ENCODE measurements at places on chromosomes 6 and 20.

GRCh38 chr6:43687437-43688347, at the start of gene MRPS18A:
MRPS18A (minus strand) TSS chr6:43687791; CDS start chr6:43687779, 12 bp downstream.
- peak; percentile 29 for DNase-seq

DNA sequence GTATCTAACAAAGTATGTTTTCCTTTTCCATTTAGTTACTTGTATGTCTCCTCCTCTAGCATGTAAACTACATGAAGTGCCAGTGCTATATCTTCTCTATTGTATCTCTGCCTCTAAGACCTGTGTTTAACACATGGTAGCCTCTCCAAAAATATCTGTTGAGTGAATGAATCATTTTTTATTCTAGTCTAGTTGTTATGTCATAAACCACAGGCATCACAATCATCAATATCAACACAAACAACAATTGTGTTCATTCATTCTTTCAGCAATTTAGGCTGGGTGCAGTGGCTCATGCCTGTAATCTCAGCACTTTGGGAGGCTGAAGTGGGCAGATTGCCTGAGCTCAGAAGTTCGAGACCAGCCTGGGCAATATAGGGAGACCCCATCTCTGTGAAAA, 111.6 kb upstream of the EYA4 start:
- DNase-seq = no peak

DNA sequence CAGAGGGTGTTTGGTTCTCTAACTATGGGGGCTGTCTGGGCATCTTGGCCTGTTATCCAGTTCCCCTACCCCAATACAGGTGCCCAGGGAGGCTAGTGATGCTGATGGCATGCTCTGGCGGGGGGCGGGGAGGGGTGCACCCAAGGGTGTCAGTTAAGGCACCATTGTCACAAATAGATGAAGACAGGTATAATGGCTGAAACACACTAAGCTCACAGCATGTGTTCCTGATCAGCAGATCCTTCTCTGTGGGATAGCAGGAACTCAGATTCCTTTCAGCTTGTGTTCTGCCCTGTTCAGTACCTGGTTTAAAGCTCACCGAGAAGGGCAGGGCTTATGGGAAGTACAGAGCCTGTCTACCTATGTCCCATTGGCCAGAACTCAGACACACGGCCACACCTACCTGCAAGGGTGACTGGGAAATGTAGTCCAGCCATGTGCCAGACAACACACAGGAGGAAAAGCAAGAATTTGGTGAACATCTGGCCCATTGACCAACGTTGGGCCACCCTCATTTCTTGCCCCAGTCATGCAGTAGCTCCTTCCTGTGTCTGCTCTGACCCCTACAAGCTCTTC, 3.4 kb upstream of the RSPO4 start:
- no peak for DNase-seq

GRCh38 chr20:52859156-52859876, 112.8 kb upstream of the TSHZ2 start:
- no peak for DNase-seq

- peak; percentile 12 for DNase-seq
Measured at GRCh38 chr6:36028088-36028876, 674 bp downstream of the MAPK14 start.

GRCh38 chr20:3237958-3238615, 903 bp downstream of the SLC4A11 start:
- DNase-seq = no peak

GRCh38 chr20:51888291-51888690, 86.0 kb upstream of the SALL4 start:
- DNase-seq = no peak

DNA sequence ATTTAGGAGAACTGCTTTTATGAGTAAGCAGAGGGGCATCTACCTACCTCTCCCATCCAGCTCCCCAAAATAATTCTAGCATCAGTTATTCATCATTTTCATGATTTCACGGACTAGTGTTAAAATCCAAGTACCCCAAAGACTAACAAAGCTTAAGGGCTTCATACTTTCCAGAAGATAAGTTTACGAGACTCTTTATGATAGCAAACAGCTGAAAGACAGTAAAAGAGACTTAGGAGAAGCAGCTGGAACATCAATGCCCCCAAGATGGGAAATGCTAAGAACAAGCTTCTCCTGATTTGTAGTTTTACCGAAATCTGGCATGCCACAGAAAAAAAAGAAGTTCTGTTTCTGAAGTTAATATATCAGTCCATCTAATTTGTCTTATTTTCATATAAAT, 70.0 kb downstream of the COL12A1 start:
- no peak for DNase-seq

GRCh38 chr6:132392792-132393191, 8.5 kb downstream of the MOXD1 start:
- DNase-seq = no peak

DNA sequence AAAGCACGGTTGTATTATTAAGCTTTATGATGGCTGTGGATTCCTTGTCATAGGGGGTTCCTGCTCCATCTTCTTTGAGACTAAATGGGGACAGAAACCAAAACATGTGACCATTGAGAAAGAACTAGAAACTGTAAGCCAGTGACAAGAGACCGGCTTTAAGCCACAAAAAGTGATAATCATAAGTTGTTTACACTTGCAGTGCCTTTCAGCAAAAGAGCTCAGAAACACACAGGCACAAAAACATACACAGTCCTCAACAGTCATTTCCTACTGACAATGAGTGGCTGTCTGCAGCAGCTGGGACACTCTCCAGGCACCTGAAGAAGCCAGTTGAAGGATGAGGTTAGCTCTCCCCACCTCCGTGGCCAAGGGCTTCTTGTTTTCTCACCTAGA, 20.0 kb upstream of the UBE2J1 start:
- DNase-seq = no peak

- no peak for DNase-seq
Measured at GRCh38 chr6:158850807-158851115, 31.6 kb upstream of the EZR start.

DNA sequence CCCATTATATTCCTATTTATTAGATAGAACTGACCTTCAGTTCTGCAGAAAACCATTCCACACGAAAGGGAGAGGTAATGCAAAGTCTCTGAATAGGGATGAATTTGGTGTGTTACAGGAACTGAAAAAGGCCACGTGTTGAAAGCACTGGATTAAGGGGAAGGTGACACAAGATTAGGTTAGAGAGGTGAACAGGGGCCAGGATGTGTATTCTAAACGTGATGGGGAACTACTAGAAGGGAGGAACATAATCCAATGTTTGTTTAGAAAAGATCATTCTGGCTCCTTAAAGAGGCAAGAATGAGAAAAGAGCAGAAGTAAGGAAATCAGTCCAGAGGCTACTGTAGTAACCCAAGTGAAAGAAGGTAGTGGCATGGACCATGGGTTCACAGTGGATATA, 6.3 kb upstream of the ZKSCAN8 start:
- no peak for DNase-seq

DNA sequence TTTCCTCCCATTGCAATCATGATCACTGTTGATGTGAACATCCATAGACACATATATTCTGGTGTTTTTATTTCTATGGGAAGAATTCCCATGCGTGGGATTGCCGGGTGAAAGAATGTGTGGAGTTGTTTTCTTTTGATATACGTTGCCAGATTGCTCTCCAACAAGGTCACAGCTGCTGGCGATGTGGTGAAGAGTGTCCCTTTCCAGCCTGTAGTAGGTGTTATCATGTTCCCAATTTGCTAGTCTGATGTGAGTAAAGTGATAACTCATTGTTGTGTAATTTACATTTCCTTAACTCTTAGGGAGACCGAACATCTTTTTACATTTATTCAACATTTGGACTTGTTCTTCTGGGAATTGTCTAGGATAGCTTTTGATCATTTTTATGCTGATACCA, 14.5 kb upstream of the ELMO2 start:
- DNase-seq = no peak

DNA sequence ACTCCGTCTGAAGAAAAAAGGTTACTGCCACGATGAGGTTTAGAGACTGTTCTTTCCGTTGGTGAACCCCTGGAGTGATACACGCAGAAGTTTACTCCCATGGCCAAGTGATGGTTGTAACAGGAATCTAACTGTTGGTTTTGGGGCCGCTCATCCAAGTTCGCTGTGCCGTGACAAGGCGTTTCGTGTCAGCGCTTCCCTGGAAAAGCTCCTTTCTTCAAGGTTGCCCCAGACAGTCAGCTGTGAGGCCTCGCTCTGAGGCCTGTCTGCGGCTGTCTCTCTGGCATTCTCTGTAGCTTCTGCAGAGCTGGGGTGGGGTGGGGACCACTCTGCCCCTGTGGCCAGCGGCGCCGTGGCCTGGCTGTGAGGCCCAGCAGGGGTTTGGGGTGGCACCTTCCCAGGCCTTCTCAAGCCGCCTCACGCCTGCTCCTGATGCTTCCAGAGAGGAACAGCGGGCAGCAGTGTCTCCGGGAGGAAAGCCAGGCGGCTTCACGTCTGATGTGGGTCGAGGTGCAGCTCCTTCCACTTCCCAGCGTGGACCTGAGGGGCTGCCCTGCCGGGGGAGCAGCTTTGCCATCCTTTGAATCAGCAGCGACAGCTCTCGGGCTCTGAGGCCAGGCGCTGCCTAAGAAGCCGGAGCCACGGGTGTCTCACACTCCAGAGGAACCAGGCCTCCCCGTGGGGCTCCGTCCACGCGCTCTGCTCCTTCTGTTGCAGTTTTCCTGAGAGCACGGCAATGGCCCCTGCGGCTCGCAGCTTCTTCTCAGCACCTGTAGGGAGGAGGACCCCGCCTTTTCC, 76.2 kb downstream of the SMOC2 start:
- no peak for DNase-seq

DNA sequence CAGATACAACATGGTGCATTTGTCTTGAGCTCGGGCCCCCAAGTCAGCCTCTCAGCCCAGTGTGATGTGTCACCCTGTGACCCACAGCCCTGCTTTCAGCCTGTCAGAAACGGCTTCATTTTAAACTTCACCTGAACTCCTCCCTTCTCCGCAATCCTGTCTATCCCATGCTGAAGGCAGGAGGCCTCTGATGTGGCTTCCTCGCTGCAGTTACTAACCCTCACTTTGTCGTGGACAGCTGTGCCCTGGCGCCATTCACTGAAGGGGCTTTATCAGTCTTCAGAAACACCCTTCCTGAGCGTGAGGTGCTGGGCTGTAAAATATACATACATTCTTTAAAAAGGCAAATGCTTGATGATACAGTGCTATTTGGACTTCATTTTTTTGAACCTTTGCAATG, 7.9 kb upstream of the ENTPD6 start:
- no peak for DNase-seq

GRCh38 chr6:88636871-88637270, 326.5 kb downstream of the RNGTT start:
- no peak for DNase-seq
